ENCODE measurements at places on chromosomes 5 and 9. TPM values are rescaled to one million over a fixed set of nuclear protein-coding genes. Genes with fewer than 3 reads are reported as not detected.

Gene MSH3
- 21.0 TPM for total RNA-seq

Gene PLAC8L1
- total RNA-seq: 0.96 TPM

Gene AFAP1L1
- not detected for total RNA-seq

Gene IFNA21
- total RNA-seq: not detected

Gene SLC6A7
- total RNA-seq: not detected

Gene FLT4
- total RNA-seq: 0.32 TPM

Gene OCLN
- total RNA-seq: 0.34 TPM

Gene TAF1L
- not detected for total RNA-seq

Gene FBXO10
- 5.0 TPM for total RNA-seq

Gene CAPSL
- total RNA-seq: not detected

Gene SH3TC2
- not detected for total RNA-seq

Gene IL33
- not detected for total RNA-seq

Gene MTREX
- 82.5 TPM for total RNA-seq

Gene PTPN3
- 2.8 TPM for total RNA-seq

Gene LAMC3
- 0.02 TPM for total RNA-seq

Gene FCHO2
- 1.4 TPM for total RNA-seq

Gene FREM1
- total RNA-seq: 0.02 TPM

Gene CDC14B
- 2.2 TPM for total RNA-seq

Gene OBP2B
- total RNA-seq: not detected

Gene MED7
- total RNA-seq: 15.0 TPM

Gene HBEGF
- 39.1 TPM for total RNA-seq

Gene SPAG8
- total RNA-seq: 0.96 TPM

All from T-helper 1 cell treated with Interleukin-12 subunit alpha and Interleukin-12 subunit beta and Interleukin-4 antibody, amounts not matched to agents 30 ng/mL and 1 ng/mL, for 36 hours (primary cell).